ENCODE measurements at places on chromosomes 12 and 14. TPM values are rescaled to one million over a fixed set of nuclear protein-coding genes. Genes with fewer than 3 reads are reported as not detected.

TSPAN9 gene
- 49.6 TPM for total RNA-seq

ADSS1 gene
- 7.7 TPM for total RNA-seq

SLC38A4 gene
- 4.2 TPM for total RNA-seq

ANG gene
- total RNA-seq, result 3.9 TPM

FGF6 gene
- total RNA-seq, result not detected

SLC6A15 gene
- total RNA-seq, result 5.6 TPM

GZMH gene
- total RNA-seq, result not detected

KLHL33 gene
- 0.05 TPM for total RNA-seq

PLA2G1B gene
- total RNA-seq, result not detected

SLC2A14 gene
- total RNA-seq, result not detected

All from smooth muscle cell of the umbilical artery (primary cell).